HFFc6 (cell line): ENCODE measurements at places on chromosomes 16 and 17. TPM values are rescaled to one million over a fixed set of nuclear protein-coding genes. Genes with fewer than 3 reads are reported as not detected.

Gene KRT33A
- total RNA-seq: not detected in 3 replicates

GRCh38 chr16:8109510-8110369, 480.6 kb downstream of the TMEM114 start:
- no peaks in the 10 kb centered on the region; the same call in 1 of the 2 replicates for H3K27me3 ChIP-seq
- no peak for DNase-seq
- H3K36me3 ChIP-seq: no peaks in the 10 kb centered on the region
- no peak overlapping the region; the same call in 1 of the 2 replicates for H3K4me3 ChIP-seq
- H3K4me1 ChIP-seq: no peaks in the 10 kb centered on the region

DNA sequence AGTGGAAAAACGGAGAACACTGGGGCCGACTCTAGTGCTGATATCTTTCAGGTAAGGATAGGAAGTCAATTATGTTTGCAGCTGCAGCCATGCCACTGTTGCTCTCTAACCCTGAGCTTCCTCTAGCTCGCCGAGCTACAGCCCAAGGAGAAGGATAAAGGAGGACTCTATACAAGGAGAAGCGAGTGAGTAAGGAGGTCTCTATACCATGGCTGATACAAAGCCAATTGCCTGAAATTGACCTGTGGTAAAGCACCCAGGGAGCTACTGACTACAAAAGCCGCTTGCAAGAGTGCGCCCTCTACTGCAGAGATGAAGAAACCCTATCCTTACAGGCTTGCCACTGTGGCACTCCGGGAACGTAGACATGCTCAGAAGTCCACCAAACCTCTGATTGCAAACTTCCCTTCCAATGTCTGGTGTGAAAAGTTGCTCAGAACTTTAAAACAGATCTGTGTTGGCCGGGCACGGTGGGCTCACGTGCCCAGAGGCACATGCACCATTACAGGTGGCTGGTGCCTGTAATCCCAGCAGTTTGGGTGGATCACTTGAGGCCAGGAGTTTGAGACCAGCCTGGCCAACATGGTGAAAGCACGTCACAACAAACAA, 10.8 kb upstream of the SLC46A1 start:
- peaks cover 17% of the 10 kb centered on the region for H3K27me3 ChIP-seq
- H3K36me3 ChIP-seq: no peaks in the 10 kb centered on the region
- no peak overlapping the region for H3K27ac ChIP-seq

GRCh38 chr17:81131486-81132196, 33.7 kb upstream of the PVALEF start:
- peaks cover 5% of the 10 kb centered on the region; the same call in 1 of the 2 replicates for H3K27me3 ChIP-seq
- H3K27ac ChIP-seq: no peak overlapping the region
- no peak for DNase-seq

- H3K36me3 ChIP-seq: no peaks in the 10 kb centered on the region
- H3K4me3 ChIP-seq: no peak overlapping the region
- H3K27me3 ChIP-seq: no peaks in the 10 kb centered on the region
- no peak overlapping the region for H3K27ac ChIP-seq
- DNase-seq: peak; percentile 5
These were observed 1425.1 kb upstream of the CDH8 start for GRCh38 chr16:63461248-63461841.

DNA sequence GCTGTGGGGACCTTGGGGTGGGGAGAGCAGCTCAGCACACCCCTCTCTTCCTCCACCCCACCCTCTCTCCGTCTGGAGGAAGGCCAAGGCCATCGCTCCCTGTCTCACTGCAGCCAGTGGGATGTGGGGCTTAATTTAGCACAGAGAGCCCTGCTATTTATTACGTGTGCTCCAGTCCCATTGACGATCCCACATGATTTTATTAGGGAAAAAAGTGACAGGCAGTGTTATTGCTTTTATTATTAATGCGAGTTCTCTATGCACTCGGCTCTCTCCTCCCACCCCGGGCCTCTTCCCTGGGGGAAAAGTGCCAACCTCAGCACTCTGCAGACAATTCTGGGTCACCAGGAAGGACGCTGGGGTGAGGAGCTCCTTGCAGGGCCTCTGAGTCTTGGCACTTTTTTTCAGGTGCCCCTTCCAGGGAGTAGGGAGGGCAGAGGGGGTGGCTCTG, 57.3 kb downstream of the MGAT5B start:
- H3K27me3 ChIP-seq: peaks cover 25% of the 10 kb centered on the region
- H3K4me3 ChIP-seq: no peak overlapping the region
- H3K4me1 ChIP-seq: no peaks in the 10 kb centered on the region
- DNase-seq: no peak
- no peak overlapping the region for H3K27ac ChIP-seq
- H3K36me3 ChIP-seq: no peaks in the 10 kb centered on the region

DNA sequence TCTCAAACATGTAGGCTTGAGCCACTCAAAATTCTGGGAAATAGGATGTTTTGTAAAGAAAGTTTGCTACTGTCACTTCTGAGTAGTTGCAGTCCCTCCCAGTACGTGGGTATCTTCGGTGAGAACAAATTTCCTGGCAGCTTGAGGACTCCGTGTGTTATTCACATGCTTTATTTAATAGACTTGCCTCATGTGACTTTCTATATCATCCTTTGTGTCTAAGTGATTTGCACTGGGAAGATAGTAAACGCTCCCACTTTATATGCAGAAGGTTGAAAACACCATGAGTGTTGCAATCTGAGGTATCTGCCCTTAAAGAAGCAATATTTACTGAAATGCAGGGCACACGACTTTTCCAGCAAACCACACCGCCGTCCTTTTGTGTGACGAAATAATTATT, 643.7 kb downstream of the MAF start:
- no peak overlapping the region for H3K4me3 ChIP-seq
- H3K36me3 ChIP-seq: peaks cover 8% of the 10 kb centered on the region; the same call in 1 of the 2 replicates
- no peaks in the 10 kb centered on the region for H3K4me1 ChIP-seq
- H3K27me3 ChIP-seq: no peaks in the 10 kb centered on the region; the same call in 1 of the 2 replicates
- no peak overlapping the region for H3K27ac ChIP-seq
- DNase-seq: no peak

- H3K4me3 ChIP-seq: no peak overlapping the region
- H3K27ac ChIP-seq: no peak overlapping the region
- H3K4me1 ChIP-seq: peaks cover 35% of the 10 kb centered on the region
- H3K27me3 ChIP-seq: peaks cover 1% of the 10 kb centered on the region; the same call in 1 of the 2 replicates
- DNase-seq: no peak
- H3K36me3 ChIP-seq: no peaks in the 10 kb centered on the region
These were observed 791.3 kb upstream of the SOX9 start for GRCh38 chr17:71329310-71330098.

- peaks cover 3% of the 10 kb centered on the region; the same call in 1 of the 2 replicates for H3K36me3 ChIP-seq
- H3K4me1 ChIP-seq: peaks cover 45% of the 10 kb centered on the region
- H3K4me3 ChIP-seq: peak overlapping the region; percentile 87
- peak; percentile 34 for DNase-seq
- H3K27ac ChIP-seq: peak overlapping the region; percentile 94
These were observed 1.6 kb downstream of the BAHCC1 start for GRCh38 chr17:81396722-81397313.

GRCh38 chr16:88634141-88634993, 4.0 kb upstream of the IL17C start:
- no peaks in the 10 kb centered on the region for H3K36me3 ChIP-seq
- peak overlapping the region; percentile 47; the same call in 1 of the 2 replicates for H3K4me3 ChIP-seq
- H3K27ac ChIP-seq: no peak overlapping the region
- peaks cover 17% of the 10 kb centered on the region for H3K4me1 ChIP-seq
- peaks cover 8% of the 10 kb centered on the region for H3K27me3 ChIP-seq
